ENCODE measurements at places on chromosomes 4 and X. TPM values are rescaled to one million over a fixed set of nuclear protein-coding genes. Genes with fewer than 3 reads are reported as not detected.
A peak's percentile ranks its signal among the peaks of the same experiment; 100 is the strongest.

- DNase-seq = no peak
These were observed 268.6 kb upstream of the SLIT2 start for GRCh38 chr4:19983072-19983471.

- no peak for DNase-seq
These were observed 9.9 kb downstream of the VEGFC start for GRCh38 chr4:176782794-176783193.

- no peak for DNase-seq
These were observed 314.6 kb upstream of the CASK start for GRCh38 chrX:42237956-42238355.

GRCh38 chrX:38754102-38754790, 47.0 kb upstream of the MID1IP1 start:
- peak; percentile 22 for DNase-seq

DNA sequence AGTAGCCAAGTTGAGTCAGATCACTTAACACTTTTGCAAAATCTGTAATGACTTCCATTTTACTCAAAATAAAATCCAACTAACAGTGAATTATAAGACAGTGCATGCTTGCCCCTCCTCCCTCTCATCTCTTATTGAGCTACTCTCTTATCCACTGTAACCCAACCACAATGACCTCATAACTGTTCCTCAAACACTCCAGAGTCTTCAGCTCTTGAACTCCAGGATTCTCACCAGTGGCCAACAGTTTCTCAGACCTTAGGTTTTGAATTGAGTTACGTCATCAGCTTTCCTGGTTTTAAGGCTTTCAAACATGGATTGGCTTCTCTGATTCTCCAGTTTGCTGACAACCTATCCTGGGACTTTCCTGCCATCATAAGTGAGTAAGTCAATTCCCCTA, 938.3 kb downstream of the RAB28 start:
- DNase-seq = no peak

- DNase-seq = no peak
These were observed 125.2 kb downstream of the STIM2 start for GRCh38 chr4:26985873-26986272.

- DNase-seq = no peak
These were observed 17.9 kb upstream of the ADD1 start for GRCh38 chr4:2825740-2826139.

DNA sequence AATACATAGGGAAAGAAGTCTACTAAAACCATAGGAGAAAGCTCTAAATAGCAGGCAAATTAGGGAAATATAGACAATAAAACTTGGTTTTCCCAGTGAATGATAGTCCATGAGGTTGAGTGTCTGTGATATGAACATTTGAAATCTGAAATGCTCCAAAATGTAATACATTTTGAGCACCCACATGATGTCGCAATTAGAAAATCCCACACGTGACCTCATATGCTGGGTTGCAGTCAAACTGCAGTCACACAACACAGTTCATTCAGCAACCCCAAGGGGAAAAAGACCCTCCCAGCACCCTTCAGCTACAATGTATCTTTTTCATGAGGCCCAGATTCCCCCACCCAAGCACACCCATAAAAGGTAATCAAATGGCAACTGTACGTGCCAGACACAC, 155.6 kb downstream of the BTC start:
- no peak for DNase-seq

DNA sequence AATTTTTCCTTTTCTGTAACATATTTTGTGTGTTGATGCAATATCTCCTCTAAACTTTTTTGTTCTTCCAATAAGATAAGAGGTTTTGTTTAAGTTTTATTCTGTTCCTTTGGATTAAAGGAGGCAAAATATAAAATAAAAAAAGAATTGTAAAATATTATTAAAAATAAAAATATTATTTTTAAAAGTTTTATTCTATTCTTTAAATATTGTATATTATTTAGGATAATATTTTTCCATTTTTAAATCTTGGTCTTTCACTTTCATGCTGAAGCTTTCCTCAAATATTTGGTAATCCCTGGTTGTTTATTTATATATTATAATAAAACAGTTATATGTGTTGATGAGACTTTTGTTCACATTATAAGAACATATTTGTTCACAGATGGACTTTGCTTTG, 187.9 kb upstream of the PDE5A start:
- no peak for DNase-seq

DNA sequence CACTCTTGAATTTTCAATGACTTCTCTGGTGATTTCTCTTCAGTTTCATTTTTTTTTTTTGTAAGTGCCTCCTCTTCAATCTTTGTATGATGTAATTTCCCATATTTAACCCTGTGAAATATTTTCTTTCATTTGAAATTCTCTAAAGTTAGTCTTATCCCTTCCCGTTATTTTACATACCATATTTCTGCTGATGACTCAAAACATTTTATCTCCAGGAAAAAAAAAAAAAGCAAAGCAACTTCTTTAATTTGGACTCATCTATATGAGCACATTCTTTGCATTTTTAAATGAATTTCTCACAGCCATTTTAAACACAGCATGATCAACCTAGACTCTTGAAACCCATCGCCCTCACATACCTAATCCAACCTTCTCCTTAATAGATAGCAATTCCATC, 1831.4 kb downstream of the ARAP2 start:
- DNase-seq = no peak

- DNase-seq = no peak
These were observed 1137.7 kb upstream of the TENM3 start for GRCh38 chr4:181105487-181105886.

FRMD7 gene
- total RNA-seq = 1.6 TPM

KLHL13 gene
- 37.7 TPM for total RNA-seq

PASD1 gene
- not detected for total RNA-seq

FATE1 gene
- not detected for total RNA-seq

Data from uterus (tissue), 4 donors.